Hepatocyte (in vitro differentiated cells): ENCODE measurements at places on chromosomes 2 and 18. TPM values are rescaled to one million over a fixed set of nuclear protein-coding genes. Genes with fewer than 3 reads are reported as not detected.
A peak's percentile ranks its signal among the peaks of the same experiment; 100 is the strongest.

The EN1 gene
- 0.24 and 0.43 TPM in 2 replicates for total RNA-seq

The AQP4 gene
- 12.8 and 14.9 TPM in 2 replicates for total RNA-seq

The SERPINB10 gene
- total RNA-seq: 0.93 TPM in 1 of 2 replicates, not detected in the other

DNA sequence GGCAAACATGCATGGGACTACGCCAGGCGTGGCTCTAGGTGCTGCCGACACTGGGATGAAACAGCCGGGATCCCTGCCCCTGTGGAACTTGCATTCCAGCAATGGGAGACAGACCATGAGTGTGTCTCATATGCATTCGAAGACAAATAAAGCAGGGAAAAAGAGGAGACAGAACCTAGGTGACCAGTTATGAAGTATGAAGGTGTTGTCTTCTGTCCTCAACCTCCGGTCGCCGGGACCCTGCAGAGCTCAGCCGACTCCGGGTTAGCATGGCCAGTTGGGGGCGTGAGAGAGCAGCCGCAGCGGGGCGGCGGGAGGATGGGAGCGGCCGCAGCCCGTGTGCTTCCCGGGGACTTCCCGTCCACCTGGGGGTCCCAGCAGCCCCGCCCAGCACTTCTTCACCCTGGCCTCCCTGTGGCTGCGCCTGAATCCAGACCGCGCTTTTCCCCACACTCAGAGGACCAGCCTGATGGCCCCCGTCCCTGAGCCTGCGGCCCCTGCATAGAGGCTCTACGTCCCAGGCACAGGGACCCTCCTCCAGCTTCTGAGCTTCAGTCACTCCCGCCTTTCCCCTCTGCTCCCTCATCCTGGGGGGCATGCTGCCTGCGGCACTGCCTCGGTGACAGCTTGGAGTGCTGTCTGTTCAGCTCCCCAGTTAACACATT is 11.4 kb downstream of the ID2 start:
- H3K4me1 ChIP-seq: no peaks in the 10 kb centered on the region
- no peaks in the 10 kb centered on the region for H3K27me3 ChIP-seq
- no peak overlapping the region for H3K4me3 ChIP-seq
- no peaks in the 10 kb centered on the region for H3K36me3 ChIP-seq
- DNase-seq: peak; percentile 51
